Activated CD8-positive, alpha-beta memory T cell treated with anti-CD3 and anti-CD28 coated beads for 1 hour (primary cell): ENCODE measurements at places on chromosomes 11 and 22.

DNA sequence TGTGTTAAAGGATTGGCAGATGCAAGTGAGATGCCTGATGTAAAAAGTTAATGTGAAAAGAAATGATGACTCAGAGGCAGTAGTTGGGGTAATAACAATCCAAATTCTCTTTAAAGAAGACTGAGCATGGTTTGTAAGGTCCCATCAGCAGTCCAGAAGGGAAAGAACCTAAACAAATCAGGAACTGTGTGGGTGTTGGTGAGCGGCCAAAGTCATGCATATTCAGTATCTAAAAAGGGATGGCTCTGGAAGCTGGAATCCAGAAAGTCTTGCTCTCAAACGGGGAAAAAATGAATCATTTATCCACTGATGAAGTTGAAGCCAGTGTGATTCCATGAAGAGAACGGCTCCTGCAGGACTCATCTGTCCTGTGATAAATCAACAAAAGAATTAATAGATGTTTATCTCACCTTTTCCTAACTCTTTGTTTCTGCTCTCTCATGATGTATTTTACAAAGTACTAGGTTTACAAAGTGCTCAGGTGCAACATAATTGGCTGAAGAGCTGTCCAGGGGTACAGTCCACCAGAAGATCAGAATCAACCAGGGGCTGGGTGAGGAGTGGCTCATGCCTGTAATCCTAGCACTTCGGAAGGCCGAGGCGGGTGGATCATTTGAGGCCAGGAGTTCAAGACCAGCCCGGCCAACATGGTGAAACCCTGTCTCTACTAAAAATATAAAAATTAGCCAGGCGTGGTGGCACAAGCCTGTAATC is 20.5 kb upstream of the SORL1-AS1 start:
- no peak for DNase-seq

DNA sequence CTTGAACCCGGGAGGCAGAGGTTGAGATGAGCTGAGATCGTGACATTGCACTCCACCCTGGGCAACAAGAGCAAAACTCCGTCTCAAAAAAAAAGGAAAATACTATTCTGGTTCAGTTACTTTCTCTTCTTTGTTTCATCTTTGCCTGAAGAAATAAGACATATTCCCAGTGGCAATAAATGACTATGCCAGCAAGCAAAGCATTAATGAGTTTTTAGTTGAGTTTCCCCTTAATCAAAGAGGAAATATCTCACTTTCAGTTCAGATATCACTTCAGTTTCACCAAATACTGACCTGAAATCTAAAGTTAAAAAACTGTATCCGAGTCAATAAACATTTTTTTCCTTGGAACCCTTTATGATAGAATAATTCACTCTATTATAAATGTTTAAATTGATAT is 10.4 kb downstream of the PISD start:
- DNase-seq = no peak

DNA sequence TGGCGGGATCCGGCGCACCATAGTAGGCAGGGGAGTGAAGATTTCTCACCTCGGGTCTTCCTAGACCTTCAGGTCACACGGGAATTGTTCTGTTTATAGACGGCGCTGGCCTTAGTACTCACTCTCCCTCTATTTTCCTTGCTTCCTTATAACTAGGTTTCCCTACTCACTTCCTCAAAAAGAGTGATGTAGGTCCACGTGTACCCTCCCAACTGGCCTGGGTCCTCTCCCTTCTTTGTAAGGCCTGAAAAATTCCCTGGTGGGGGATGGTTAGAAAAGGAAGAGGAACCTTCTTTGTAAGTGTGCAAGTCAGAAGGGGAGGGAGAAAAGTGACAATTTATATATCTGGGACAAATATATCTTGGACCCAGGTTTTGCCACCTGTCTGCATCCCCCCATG is 2.9 kb upstream of the TMEM9B start:
- DNase-seq = no peak

DNA sequence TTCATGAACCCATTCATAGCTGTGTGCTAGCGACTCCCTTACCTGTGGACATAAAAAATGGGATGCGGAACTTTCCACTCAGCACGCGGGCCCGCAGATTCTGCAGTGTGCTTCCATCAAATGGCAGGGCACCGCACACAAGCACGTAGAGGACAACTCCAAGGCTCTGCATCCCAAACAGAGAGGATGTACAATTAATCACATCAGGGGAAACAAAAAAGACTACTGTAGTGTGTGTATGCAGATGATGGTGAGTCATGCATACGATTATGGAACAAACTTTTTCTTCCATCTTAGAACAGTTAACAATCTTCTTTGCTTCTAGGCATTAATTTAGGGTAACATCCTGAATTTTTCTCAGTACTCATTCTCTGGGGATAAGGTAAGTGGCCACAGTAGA is 58.8 kb upstream of the APOA1 start:
- DNase-seq = no peak

GRCh38 chr11:57571606-57572005 is 4.1 kb upstream of the UBE2L6 start:
- no peak for DNase-seq

GRCh38 chr11:63821411-63821810 is 8.2 kb downstream of the SPINDOC start:
- no peak for DNase-seq

GRCh38 chr11:71452199-71453036 is 585 bp upstream of the NADSYN1 start:
- DNase-seq = peak; percentile 29

GRCh38 chr11:7353100-7353499 is 101.4 kb downstream of the SYT9 start:
- DNase-seq = no peak

GRCh38 chr11:2463766-2464277 is 19.0 kb downstream of the KCNQ1 start:
- DNase-seq = no peak

DNA sequence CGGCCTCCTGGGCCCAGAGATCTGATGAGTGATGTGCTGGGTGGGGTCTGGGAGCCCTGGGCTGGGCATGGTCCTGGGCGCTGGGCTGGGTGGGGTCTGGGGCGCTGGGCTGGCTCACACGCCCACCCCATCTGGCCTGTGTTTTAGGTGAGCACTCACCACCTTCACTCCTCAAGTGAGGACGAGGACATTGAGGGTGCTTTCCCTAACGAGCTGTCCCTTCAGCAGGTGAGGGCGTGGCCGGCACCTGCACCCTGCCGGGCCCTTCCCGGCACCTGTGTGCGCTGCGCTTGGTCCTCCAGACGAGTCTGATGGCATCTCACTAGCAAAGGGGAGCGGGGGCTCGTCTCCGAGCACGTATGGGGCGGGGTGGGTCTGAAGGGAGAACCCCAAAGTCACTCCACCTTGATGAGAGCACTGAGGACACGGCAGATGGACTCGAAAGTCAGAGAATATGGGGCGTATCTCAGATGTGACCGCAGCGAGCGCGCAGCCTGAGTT is 37.9 kb downstream of the SBF1 start:
- DNase-seq = no peak

GRCh38 chr11:56909080-56909479 is 79.6 kb upstream of the OR5AK2 start:
- no peak for DNase-seq

- no peak for DNase-seq
These were observed 82.6 kb upstream of the SHISAL1 start for GRCh38 chr22:44395118-44396005.

- DNase-seq = no peak
These were observed 202.1 kb downstream of the NXPE2 start for GRCh38 chr11:114880442-114880841.
